Amniotic stem cell (primary cell): ENCODE measurements at places on chromosomes 1 and 21.

DNA sequence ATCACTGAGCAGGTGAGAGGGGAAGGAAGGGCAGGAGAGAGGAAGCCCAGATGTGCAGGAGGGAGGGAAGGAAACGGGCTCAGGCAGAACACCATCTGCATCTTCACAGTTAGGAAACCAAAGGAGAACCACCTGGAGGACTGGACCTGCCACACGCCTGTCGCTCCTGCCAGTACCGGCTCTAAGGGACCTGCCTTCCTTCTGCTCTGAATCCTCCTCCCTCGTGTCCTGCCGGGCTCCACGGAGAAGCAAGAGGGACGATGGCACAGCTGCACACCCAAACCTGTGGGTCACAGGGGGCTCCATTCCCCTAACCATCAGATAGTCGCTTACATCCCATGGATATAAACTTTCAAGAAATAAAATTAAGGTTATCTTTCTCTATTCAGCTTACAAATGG, 56.1 kb downstream of the TOR1AIP2 start:
- DNase-seq, result no peak

DNA sequence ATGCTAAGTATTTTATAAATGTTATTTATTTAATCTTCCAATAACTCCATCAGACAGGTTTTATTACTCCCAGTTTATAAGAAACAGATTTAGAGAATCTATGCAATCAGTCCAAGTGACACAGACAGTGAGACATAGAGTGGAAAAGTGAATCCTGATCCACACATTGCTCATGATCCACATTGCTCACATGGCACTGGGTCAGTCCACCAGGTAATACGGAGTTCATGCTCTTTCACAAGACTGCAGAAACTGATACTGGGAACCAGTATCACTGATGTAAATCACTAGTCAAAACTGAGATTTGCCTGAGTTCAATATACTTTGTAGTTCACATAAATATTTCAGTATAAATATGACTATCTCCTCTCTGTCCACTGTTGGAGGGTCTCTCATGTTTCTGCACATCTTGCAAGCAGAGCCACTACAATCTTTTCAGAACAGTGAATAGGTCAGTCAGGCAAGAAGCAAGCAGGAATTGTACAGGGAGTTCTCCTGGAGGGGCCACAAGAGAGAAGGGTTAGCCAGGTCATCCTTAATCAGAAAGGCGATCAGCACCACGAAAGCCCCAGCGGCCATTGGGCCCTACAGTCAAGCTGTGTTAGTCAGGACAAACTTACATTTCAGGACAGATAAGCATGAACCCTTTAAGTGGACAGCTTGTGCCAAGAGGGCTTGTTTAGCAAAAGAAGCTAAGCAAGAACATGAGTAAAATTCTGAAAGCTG, 275.4 kb upstream of the NR5A2 start:
- DNase-seq, result no peak

GRCh38 chr1:185886046-185886445, 151.9 kb downstream of the HMCN1 start:
- DNase-seq, result no peak

GRCh38 chr1:102219463-102219862, 222.7 kb upstream of the OLFM3 start:
- DNase-seq, result no peak

DNA sequence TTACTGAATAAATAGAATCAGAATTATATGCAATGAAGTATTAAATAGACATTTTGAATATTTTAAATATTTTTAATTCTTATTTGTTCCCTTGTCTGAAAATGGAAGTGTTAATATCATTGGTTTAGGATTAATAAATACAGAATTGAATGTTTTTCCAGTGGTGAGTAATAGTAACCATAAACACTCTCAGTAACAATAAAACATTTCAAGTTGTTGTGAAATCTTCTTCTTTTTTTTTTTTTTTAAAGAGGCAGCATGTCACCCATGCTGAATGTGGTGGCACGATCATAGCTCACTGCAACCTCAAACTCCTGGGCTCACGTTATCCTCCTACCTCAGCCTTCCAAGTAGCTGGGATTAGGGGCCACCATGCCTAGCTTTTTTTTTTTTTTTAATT, 86.2 kb upstream of the ZBTB18 start:
- DNase-seq, result no peak

DNA sequence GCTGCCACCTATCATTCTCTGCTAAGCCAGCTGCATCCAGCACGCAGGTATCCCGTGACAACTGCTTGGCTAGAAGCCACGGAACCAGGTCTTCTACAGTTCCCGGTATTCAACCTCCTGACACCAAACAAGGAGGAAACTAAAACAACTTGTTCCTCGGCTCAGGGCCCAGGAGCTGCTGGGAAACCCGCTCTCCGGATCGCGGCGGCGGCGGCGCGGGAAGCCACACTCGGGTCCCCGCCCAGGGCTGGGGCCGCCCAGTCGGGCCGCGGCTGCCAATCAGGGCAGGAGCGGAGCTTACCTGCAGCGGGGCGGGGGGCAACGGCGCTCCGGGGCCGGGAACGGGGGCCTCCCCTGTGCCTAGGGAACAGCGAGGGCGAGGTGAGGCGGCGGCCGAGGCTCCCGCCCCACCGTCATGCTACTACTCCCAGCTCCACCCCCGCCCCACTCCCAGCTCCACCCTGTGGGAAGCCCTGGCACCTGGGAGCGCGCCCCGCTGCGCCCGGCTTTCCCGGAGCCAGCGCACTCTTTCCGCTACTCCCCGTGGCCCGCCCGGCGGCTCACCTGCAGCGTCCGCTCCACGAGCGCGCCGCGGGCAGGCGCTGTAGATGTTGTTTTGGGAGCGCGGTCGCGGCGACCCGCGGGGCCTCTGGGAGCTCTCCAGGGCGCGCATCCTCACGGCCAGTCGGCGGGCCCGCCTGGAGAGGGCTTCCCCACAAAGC, 12.1 kb downstream of the IL24 start:
- DNase-seq, result no peak

DNA sequence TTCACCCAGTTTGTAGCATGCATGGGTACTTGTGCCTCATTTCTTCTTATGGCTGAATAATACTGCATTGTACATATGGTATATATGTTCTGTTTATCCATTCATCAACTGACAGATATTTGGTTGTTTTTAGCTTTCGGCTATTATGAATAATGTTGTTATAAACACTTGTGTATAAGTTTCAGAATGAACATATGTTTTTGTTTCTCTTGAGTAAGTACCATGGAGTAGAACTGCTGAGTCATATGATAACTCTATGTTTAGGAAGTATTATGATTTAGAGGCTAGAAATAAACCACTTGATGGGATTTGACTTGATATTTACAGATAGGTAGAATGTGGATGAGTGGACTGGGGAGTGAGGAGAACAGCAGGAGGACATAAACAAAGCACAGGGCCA, 48.6 kb downstream of the WNT2B start:
- no peak for DNase-seq

GRCh38 chr1:26075421-26076144, 8.2 kb upstream of the TRIM63 start:
- DNase-seq, result no peak

DNA sequence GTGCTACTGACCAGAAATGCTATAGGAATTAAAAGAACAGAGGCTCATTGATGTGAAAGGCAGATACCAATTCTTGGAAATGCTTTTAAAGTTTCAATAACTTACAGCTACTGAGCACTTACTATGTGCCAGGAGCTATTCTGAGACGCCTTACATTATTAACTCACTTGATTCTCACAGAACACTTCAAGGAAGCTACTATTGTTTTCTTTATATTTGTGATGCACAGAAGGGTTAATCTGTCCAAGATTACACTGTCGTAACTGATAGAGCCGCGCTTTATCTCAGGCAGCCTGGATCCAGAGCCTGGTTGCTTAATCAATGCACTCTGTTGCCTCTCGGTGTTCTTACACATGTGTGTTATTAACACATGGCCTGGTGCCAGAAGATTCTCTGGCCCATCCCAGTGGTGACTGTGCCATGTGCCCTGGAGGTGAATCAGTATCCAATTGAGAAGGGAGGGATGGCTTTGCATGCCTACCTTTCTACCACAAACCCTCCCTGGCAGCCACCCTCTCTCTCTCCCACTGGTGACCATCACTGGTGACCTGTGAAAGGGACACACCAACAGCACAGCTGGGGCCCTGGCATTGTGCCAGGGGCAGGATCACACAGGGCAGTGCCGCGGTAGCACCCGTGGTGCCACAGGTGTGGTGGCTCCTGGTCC, 8.8 kb downstream of the FMO1 start:
- no peak for DNase-seq

DNA sequence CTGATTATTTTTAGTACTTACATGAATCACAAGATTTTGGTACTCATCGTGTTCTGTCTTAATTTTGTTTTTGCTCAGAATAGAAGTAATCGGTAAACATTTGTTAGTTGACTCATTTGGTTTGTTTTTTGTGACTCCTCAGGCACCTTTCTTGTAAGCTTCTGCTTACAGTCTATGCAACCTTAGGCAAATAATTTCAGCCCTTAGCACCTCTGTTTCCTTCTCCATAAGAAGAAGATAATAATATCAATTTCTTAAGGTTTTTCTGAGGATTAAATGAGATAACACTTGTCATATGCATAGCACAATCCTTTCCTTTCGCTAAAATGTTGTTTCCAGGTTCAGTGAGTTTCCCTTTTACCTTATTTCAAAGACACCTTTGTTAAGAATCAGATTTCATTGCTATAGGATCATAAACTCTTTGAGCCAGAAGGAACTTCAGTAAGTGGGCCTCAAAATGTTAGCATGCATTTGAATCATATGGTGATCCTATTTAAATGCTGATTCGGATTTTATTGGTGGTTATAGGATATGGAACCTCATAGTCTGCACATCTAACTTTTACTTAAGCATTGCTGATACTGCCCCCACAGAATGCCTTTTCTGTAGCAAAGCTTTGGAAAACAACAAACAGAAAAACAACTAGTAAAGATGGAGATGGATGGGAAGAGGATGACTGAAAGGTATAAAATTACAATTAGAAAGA, 272.7 kb upstream of the CACYBP start:
- DNase-seq, result no peak

DNA sequence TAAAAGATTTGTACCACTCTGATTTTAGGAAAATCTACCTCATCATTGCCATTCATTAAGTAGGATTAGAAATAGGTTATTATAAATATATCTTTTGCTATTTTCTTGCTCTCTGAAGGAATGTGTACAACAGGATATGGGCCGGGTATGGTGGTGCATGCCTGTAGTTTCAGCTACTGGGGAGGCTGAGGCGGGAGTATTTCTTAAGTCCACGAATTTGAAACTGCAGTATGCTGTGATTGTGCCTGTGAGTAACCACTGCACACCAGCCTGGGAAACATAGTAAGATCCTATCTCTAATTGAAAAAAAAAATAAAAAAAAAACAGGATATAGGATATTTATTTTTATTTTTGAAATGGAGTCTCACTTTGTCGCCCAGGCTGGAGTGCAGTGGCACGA, 50.0 kb downstream of the CLIC4 start:
- DNase-seq, result no peak

DNA sequence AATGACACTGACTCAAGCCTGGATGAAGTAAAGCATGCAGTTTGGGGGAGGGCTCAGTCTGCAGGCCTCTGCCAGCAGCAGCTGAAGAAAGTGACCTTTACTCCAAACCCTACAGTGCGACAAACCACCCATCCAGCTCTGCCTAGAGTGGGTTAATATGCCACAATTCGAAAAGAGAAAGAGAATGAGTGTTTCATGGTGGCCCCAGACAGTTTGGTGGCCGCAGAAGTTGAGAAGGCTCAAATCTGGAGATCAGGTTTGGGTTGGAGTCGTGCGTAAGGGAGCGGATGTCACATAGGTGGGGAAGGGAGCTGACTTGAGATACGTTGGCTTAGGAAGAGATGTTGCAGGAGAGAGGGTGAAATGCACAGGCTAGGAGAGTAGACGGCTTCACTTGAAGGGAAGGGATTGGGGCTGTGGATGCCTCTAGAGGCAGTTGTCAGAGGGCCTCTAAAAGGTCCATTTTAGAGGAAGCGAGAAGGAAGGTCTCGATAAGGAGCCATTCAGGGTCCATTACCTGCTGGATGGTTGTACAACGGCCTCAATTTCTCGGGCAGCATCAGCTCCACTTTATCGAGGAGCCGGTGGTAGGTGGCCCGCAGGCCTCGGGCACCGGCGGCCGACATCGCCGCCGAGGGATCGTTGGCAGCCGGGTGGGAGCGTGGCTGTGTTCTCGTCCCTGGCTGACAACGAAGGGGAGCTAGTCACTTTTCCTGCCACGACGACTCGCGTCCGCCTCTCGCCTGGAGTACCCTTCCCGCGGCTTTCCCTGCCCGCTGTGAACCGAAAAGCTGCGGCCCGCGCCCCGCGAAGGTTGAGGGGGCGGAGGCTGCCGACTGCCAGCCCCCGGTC, 1.0 kb upstream of the DCAF6 start:
- no peak for DNase-seq

DNA sequence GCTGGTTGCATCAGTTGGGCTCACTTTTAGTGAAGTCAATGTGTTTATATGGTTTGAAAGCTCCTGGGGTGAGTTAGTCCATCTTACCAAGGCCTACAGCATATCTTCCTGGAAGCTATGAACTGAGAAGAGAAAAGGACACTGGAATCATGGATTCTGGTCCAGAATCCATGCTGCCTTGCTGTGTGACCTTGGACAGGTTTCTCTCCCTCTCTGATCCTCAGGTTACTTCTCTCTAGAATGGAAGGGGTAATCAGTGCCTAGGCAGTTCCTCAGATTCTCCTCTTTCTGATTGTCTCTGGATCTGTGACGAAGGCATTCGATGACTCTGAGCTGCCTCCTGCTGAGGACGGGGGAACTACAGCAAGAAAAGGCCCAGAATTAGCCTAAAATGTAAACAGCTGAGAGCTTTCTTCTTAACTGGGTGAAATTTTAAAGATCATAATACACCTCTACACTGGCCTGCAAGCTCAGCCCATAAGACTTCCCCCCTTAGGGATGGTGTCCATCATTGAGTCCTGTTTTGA, 425.0 kb upstream of the VAMP3 start:
- no peak for DNase-seq

DNA sequence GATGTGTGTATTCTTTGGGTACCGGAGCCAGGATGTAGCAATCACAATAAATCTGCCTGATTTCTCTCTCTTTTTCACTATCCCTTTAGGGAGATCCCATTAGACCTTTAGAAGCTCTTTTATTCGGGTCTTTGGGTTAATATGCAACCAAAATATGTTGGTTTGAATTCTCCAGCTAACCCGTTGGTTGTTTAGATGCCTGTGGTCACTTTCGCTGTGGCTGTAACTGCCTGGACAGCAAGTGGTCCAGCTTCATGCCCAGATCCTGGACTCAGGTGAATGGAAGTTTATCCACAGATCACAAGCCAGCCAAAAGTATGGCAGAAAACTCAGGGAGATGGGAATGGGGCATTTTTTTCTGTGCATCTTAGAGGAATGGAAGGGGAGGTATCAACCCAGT, 12.3 kb downstream of the KAZN start:
- DNase-seq, result no peak
